ENCODE measurements at places on chromosomes 7 and 10. TPM values are rescaled to one million over a fixed set of nuclear protein-coding genes. Genes with fewer than 3 reads are reported as not detected.

FAM237B gene
- total RNA-seq: not detected

DNA sequence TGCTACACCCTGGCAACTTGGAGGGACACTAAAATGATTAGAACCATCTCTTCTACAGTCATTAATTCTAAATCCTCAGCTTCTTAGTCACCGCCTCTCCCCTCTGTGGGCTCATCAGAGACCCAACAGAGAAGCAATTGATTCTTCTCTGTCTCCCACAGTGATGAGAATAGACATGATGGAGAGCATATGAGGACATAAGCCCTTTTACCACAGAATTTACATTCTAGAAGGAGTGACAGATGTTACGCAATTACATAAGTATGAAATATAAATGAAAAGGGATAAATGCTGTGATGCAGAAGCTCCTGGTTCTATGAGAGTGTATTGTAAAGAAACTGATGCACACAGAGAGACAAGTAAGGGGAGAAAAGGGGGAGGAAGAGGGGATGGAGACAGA is 18.1 kb upstream of the ABCB5 start:
- DNase-seq: no peak

DNA sequence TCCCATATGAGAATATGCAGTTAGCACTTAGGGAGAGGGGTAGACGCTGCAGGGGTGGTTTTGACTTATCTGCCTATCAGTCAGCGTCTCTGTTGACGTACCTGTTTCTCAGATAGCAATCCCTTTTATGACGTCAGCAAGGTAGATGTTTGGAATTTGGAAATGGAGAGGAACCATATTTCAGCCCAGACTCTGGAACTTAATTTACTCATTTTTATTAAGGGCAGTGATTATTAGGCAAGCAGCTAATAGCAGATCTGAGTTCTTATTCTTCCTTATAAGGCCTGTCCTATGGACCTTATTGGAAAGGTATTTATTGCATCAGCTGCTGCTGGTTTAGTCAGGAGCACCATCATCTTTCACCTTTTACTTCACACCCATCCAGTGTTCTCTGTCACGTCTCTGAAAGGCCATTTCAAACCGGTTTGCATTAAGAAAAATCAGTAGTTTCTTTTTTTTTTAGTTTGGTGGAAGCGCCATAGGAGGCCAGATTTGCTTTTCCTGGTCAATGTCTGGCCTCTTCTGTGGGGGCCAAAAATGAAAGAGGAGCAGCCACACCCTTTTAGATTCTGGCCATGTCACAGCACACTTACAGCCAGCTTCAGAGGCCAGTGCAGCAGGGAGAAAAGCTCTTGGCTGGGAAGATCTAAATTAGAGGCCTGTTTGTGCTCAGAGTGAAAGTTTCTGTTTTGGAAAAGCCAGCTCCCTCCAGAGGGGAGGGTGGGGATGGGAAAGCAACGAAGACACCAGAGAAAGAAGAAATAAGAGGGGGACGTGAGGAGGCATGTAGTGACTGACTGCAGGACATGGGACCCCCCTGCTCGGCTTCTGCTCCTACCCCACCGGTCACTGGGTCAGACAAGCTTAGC is 146.3 kb downstream of the TCF7L2 start:
- DNase-seq: peak; percentile 79

DNA sequence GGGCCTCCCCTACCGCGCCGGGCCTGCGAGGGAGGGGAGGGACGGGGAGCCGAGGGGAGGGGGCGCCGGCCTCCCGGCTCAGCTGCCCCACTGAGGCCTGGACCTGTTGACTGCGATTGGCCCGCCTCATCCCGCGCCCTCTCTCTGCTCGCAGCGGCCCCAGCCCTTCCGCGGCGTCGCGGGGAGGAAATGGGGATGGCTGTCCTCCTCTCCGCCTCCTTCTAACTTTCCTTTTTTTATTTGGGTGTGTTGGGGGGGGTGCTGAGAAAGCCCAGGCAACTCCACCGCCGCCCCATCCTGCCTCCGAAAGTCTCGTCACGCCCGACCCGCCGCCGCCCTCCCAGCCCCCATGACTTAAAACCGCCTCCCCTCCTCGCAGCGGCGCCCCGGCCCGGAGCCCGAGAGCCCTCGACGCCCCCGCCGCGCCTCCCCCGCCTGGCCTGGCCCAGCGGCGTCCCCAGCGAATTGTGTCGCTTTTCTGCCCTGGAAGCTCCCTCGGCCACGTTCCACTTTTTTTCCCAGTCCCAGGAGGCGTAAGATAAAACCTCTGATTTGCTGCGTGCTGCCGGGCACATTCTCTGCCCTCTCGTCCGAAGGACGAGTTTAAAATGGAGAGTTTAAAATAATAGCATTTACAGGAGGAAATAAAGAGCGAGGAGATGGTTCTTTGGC is 842 bp upstream of the SKIDA1 start:
- peak; percentile 93 for DNase-seq

DNA sequence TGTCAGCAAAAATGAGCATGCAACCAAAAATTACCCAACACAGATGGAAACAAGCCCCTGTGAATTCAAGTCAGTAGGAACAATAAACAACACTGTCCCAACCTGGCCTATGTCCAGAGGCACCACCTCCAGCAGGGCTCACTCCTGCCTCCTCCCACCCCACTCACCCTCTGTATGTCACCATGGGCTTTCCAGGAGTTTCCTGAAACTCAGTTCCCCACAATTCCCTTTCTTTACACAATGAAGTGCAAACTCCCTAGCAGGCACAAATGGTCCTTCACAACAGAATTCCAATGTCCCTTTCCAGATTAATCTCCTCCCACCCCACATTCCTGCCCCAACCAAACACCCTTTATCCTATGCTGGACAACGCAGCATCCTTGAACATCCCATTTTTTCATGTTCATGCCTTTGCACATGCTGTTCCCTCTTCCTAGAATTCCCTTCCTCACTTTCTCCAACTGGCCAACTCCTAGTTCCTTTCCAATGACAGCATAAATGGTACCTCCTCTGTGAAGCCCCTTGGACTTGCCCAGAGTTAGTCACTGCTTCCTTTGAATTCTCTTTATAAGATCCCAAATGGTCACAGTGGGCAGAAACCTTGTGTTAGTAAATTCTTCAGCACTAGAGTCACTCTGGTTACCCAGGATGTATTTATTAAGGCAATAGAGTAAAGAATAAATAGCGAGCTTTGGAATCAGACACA is 157.5 kb downstream of the SLIT1 start:
- no peak for DNase-seq

DNA sequence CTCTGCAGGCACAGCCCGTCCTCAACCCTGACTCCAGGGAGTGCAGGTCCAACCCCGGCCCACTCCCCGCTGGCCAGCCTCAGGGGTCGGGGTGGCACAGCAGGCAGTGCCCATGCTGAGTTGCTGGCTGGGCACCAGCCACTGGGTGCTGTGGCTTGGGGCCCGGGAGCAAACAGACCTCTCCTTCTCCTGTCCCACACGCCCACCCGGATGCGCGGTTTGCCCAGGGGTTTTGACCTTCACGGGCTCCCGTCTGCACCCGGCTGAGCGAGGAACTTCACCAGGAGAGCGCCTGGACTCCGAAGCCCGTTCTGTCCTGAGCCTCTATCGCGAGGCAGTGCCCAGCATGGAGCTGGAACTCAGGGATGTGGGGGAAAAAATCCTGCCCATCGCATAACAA is 2.6 kb upstream of the GRIFIN start:
- DNase-seq: no peak

DNA sequence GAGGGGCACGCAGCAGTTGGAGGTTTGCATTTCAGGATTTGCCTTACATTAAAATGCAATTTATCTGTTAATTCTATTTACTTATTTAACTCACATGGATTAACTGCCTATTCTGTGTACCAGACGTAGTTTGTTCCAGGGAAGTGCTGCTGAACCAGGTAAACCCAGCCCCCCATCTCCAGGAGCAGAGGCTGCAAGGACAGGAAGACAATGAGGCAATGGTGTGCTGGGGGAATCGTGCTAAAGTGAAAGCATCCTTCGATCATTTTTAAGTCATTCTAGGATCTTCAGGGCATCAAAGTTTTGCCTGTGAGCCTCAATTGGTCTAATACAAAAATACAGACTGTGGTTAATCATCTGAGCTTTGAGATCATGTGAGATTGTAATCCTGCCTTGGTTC is 166.4 kb downstream of the DNAJB6 start:
- peak; percentile 7 for DNase-seq

- no peak for DNase-seq
Measured at GRCh38 chr10:109977382-109977806, 30.4 kb upstream of the ADD3 start.

- DNase-seq: no peak
Measured at GRCh38 chr10:52566471-52567246, 205.9 kb downstream of the MBL2 start.

- no peak for DNase-seq
Measured at GRCh38 chr10:128160297-128160711, 34.1 kb upstream of the MKI67 start.

All from sigmoid colon (tissue), 7 donors.